ENCODE measurements at places on chromosomes 3 and 15. TPM values are rescaled to one million over a fixed set of nuclear protein-coding genes. Genes with fewer than 3 reads are reported as not detected.

TM4SF1 gene
- 0.84 TPM for total RNA-seq

STRC gene
- total RNA-seq: 0.42 TPM

CHRNA3 gene
- not detected for total RNA-seq

TM4SF18 gene
- under 0.01 TPM for total RNA-seq

FBXW12 gene
- total RNA-seq: not detected

C15orf39 gene
- 54.0 TPM for total RNA-seq

CACNA2D2 gene
- 1.5 TPM for total RNA-seq

TGM5 gene
- total RNA-seq: not detected

EXOSC7 gene
- 19.7 TPM for total RNA-seq

CCR9 gene
- total RNA-seq: 0.94 TPM

SCG3 gene
- total RNA-seq: not detected

LRRC58 gene
- total RNA-seq: 20.3 TPM

KIF7 gene
- 0.21 TPM for total RNA-seq

UROC1 gene
- total RNA-seq: not detected

PLSCR2 gene
- total RNA-seq: not detected

IFT122 gene
- total RNA-seq: 8.3 TPM

LEKR1 gene
- total RNA-seq: 9.4 TPM

RAB11A gene
- total RNA-seq: 139 TPM

SSUH2 gene
- not detected for total RNA-seq

ROPN1 gene
- not detected for total RNA-seq

DLEC1 gene
- total RNA-seq: 1.7 TPM

SLC2A2 gene
- total RNA-seq: not detected

PLXNB1 gene
- total RNA-seq: 0.63 TPM

CORO2B gene
- total RNA-seq: 0.10 TPM

ZNF502 gene
- 1.6 TPM for total RNA-seq

GOLGA8S gene
- 0.10 TPM for total RNA-seq

PYGO1 gene
- under 0.01 TPM for total RNA-seq

C3orf49 gene
- total RNA-seq: not detected

MAP2K5 gene
- 7.3 TPM for total RNA-seq

CACNA2D3 gene
- total RNA-seq: 2.0 TPM

GHSR gene
- not detected for total RNA-seq

EXD1 gene
- total RNA-seq: not detected

CHL1 gene
- total RNA-seq: 1.8 TPM

NUSAP1 gene
- 10.0 TPM for total RNA-seq

FAM162A gene
- 19.2 TPM for total RNA-seq

PSTPIP1 gene
- total RNA-seq: 55.7 TPM

IREB2 gene
- 68.1 TPM for total RNA-seq

MUSTN1 gene
- 2.1 TPM for total RNA-seq

TTLL13 gene
- total RNA-seq: 0.31 TPM

AMIGO3 gene
- total RNA-seq: 3.8 TPM

GOLGA6L7 gene
- not detected for total RNA-seq

SAMD7 gene
- total RNA-seq: not detected

ARHGAP31 gene
- 4.0 TPM for total RNA-seq

COPS2 gene
- 167 TPM for total RNA-seq

SLC51B gene
- total RNA-seq: 0.10 TPM

SIDT1 gene
- 38.5 TPM for total RNA-seq

CKMT1B gene
- total RNA-seq: not detected

ST3GAL6 gene
- total RNA-seq: 5.5 TPM

NEK10 gene
- total RNA-seq: 0.63 TPM

H1-8 gene
- total RNA-seq: 0.21 TPM

HIGD2B gene
- total RNA-seq: 0.63 TPM

CLDN16 gene
- total RNA-seq: 0.10 TPM

DAPK2 gene
- 2.2 TPM for total RNA-seq

DNAH12 gene
- total RNA-seq: 0.63 TPM
